ENCODE measurements at places on chromosomes 6 and 20.

DNA sequence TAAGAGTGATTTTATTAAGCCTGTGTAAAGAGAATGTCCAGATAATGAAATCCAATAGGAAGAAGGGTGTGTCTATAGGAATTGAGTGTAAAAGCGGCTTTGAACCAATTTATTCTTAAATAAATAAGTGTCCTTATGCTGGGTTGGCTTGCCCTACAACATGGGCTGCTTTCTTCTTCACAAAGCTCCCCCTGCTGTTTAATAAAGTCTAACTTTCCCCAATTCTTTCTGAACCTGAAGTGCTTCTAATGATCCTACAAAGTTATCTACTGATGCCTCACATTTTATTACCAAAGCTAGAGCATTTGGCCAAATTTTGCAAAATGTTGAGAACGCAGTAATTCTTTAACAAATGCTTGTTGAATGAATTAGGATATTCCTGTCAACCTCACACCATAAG is 36.3 kb upstream of the SIRT5 start:
- no peak for DNase-seq

- DNase-seq, result no peak
Measured at GRCh38 chr20:13929836-13930235, 60.6 kb downstream of the SEL1L2 start.

DNA sequence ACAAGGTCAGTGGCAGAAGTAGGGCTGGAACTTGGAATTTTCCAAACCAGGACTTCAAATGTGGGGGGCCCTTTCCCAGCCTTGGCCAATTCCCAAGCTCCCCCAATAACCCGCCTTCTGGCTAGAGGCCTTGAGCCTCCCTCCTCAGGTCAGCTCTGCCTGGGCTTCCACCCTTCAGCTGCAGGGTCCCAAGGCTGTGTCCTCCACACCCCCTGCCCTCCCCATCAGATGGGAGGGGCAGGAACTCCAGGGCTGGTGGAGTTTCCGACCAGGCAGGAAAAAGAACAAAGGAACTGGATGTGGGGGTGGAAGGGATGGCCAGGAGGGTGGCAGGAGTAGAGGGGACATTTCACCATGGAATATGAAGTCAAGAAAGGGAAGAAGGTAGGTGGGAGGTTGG is at the start of gene CCM2L:
TSS of gene CCM2L (plus strand) at position 338 of the 400 bp plus-strand sequence. CDS start at position 355, 17 bp downstream.
- no peak for DNase-seq

DNA sequence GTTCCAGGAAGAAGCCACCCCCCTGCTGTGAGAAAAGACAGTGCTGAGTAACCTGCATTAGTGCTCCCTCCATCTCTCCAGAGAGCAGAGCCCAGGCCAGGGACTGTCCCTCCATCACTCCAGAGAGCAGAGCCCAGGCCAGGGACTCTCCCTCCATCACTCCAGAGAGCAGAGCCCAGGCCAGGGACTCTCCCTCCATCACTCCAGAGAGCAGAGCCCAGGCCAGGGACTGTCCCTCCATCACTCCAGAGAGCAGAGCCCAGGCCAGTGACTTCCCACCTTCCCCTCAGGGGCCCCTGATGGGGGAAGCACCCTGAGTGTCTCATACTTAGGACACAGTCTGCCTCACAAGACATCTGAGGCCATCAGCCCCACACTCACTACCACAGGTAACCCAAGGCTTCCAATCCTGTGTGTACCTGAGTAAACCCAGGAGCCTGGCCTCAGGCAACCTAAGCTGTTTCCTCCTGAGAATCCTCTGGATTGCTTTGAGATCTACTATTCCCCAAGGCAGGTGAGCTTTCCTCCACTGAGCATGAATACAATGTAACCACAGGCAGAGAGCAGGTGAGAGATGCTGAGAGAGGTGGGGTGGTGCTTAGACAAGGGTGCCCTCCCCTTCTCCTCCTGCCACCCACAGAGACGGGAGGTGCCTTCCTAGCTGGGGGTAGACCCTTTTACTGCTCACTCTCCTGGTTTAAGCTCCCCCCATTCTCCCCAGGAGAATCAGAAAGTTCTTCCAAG is 4.9 kb downstream of the TBXT start:
- DNase-seq, result no peak

DNA sequence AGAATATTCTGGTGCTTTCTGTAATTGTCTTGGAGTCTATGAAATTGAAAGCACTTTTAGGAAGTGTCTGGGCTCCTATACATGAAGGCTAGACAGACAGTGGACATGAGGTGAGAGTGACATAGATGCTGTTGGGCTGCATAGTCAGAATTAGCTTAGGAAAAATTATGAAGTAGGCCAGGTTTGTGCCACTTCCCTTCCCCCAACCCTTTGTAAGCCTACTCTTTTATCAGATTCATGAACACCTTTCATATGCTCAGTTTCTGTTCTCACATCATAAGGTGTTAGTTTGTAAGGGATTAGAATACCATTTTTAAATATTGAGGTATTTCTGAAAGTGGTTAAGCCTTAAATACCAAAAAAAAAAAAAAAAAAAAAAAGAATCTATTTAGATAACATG is 18.4 kb upstream of the SNPH start:
- DNase-seq, result no peak

DNA sequence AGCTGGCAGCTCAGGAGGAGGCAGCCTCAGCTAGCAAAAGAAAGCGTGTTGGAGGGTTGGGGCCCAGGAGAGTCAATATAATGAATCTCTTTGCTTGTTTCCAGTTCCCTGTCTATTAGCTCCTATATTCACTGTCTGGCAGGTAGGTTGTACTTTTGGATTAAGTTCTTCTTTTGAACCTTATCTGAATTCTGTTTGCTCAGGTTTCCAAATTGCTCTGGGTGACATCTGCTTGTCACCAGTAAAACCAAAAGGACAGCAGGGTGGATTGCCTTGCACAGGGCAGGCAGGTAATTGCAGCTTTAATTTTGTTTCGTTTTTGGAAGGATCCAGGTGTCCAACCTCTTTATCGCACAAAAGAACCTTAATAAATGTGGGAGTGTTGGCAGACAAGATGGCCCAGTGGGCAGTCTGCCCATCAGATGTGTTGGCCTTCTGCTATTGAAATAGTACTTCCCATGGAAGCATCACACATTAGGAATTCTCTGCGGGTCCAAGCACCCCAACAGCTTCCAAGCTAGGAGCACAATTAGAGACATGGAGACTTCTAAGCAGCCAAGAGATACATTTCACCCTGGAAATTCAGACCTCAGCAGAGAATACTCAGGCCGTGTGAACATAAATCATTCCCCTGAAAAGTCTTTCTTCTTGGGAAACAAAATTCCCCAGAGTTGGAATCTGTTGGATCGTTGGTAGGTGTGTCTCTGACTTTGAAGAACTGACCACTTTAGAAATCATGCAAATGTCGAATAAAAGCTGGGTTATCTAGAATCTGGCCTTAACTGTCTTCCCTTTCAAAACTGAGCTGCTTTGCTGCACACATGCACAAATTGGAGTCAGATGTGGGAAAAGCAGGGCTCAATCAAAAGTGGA is 286.9 kb upstream of the BMP2 start:
- no peak for DNase-seq

DNA sequence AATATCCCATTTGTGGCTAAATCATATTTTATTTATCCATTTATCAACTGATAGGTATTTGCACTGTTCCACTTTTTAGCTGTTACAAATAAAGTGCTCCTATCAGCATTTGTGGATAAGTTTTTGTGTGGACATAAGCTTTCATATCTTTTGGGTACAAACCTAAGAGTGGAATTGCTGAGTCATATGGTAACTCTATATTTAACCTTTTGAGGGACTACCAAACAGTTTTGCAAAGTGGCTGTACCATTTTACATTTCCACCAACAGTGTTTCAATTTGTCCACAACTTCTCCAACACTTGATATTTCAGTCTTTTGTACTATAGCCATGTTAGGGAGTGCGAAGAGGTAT is 23.6 kb upstream of the ECHDC1 start:
- no peak for DNase-seq

GRCh38 chr20:15076785-15077184 is 739.4 kb upstream of the FLRT3 start:
- DNase-seq, result no peak

GRCh38 chr6:40688214-40688761 is 101.1 kb upstream of the LRFN2 start:
- DNase-seq, result no peak

GRCh38 chr6:8181951-8182845 is 79.8 kb upstream of the EEF1E1 start:
- DNase-seq, result no peak

DNA sequence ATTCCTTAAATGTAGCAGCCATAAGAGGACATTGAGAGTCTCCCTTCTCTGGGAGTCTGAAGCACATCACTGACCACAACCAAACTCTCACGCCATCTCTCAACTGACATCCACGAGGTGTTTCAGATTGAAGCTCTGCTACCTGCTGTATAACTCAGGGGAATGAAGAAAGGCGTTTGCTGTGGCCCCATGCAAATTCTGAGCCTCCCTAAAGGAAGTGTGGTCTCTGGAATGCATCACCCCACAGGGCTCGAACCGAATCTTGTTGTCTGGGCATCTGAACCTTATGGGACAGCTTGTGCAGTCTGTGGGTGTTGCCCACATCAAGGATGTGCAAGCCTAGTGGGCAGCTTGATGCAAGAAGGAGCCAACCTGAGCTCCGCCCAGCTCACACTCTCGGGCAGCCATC is 10.9 kb downstream of the PMEPA1 start:
- no peak for DNase-seq

DNA sequence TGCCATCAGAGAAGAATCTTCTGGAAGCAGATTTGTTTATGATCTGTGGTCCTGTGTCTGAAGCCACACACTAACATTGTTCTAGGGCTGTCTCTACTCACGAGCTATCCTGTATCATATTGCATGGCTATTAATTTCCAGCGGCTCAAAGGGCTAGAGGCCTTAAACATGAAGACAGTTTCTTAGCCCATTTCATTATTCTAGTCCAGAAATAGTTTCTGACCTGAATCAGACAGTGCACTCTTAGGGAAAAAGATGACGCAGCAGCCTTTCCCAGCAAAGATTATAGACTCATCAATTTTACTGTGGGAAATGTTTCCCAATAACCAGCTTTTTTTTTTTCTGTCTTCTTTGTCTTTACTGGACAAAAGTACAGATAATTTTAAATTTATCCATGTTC is 105.3 kb upstream of the SUPT3H start:
- no peak for DNase-seq

GRCh38 chr6:163768905-163769304 is 354.4 kb downstream of the QKI start:
- no peak for DNase-seq

DNA sequence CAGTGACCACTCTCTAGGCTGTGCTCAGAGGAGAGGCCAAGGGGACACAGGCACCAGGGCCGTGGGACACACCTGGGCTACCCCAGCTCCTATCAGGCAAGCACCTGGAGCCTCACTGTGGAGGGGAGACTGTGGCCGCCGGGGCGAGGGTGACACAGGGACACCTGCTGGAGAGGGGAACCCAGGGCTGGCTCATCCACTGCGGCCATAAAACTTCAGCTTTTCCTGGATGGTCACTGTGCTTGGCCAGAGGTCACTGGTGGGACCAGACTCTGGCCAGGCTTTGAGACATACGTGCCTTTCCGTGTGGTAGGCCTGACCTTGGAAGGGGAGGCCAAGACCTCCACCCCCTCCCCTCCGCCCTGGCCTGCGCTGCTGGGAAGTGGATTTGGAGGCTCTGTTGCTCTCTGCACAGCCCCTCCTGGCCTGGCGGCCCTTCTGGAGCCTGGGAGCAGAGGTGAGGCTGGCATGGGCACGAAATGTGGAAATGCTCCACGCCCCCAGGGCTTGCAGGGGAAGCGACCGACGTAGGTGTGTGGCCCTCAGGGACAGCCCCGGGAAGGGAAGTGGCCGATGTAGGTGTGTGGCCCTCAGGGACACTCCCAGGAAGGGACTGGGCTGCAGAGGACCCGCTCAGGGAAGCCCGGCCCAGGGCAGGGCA is 42.9 kb upstream of the BHLHE23 start:
- no peak for DNase-seq

DNA sequence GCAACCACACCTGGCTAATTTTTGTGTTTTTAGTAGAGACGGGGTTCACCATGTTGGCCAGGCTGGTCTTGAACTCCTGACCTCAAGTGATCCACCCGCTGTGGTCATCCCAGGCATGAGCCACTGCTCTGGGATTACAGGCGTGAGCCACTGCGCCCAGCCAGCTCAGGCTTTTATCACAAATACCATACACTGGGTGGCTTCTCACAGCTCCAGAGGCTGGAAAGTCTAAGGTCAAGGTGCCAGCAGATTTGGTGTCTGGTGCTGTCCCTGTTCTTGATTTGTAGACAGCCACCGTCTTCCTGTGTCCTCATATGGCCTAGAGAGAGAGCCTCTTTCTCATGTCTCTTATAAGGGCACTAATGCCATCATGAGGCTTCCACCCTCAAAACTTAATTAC is 25.9 kb downstream of the SHLD1 start:
- no peak for DNase-seq

DNA sequence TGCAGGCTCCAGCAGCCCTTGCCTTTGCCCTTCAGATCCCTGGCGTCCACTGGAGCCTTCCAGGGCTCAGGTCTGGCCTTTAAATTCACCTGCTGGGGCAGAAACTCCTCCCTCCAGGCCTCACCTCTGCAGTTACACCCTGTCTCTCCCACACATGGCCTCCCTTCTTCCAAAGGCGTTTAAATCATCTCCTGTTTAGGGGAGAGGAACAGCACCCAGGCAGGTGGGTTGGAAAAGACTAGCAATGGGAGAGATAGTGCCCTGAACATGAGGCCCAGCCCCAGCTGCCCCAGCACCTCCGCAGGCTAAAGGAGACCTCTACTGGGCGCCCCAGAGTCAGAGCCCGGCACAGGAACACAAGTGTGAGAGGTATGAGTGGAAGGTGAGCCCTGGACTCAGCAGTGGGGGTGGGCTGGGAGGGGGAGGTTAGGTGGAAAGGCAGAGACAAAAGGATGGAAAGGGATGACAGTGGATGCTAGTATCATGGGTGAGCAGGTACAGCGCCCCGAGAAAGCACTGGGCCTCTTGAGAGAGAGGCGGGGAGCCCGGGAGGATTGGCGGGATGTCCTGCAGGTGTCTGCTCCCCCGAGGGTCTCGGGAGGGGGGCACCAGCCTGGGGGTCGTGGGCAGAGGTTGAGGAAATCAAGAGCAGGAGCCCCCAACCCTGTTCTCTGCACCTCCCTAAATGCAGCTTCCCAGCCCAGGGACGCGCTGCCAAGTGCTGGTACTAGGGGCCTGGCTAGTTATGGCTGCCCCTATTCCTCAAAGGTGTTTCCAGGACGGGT is at the start of gene CST9:
TSS of gene CST9 (minus strand) at position 51 of the 785 bp plus-strand sequence. CDS start 53 bp downstream, outside the sequence.
- no peak for DNase-seq

- DNase-seq, result no peak
Measured at GRCh38 chr6:151096255-151096612, 143.5 kb upstream of the AKAP12 start.

Measured in activated gamma-delta T cell treated with anti-CD3 and anti-CD28 coated beads, Interleukin-2, amount 50 U/mL, for 16 hours (primary cell).